Tibial artery (tissue), 4 donors: ENCODE measurements at places on chromosomes 16 and 17.

DNA sequence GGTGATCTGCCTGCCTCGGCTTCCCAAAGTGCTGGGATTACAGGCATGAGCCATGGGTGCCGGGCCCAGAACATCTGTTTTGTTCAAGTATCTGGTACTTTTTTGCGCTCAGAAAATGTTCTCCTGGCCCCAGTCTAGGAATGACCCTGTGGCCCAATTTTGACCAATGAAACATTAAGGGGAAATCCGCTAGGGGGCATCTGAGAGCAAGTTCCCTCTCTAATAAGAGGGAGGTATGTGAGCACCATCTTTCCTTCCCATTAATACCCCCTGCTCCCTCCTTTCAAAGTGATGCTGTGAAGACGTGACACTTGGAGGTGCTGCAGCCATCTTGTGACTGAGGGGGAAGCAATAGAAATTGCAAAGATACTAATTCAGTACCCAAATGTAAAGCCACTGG is 16.5 kb upstream of the CLEC3A start:
- DNase-seq, result no peak

DNA sequence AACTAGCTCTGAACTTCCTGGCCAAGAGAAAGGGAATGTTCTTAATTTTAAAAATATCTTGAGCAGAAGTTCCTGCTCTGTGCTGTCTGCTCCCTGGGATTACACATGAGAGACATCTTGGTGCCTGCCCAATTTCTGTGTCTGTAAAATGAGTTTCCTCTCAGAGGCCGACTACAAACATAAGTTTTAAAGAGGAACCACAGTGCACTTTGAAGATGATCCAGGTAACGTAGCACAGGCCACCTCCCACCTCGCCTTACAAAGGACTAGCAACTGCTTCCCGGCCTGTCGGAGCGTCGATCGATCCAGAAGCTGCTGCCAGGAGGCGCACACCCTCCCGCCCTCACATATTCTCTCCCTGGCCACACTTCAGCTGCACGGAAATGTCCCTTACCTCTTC is 55.0 kb upstream of the ATP2A3 start:
- no peak for DNase-seq

GRCh38 chr17:80913928-80914821 is 77.5 kb upstream of the CHMP6 start:
- DNase-seq, result no peak

- DNase-seq, result no peak
Observed at GRCh38 chr16:55505333-55506015, 3.4 kb upstream of the LPCAT2 start.

DNA sequence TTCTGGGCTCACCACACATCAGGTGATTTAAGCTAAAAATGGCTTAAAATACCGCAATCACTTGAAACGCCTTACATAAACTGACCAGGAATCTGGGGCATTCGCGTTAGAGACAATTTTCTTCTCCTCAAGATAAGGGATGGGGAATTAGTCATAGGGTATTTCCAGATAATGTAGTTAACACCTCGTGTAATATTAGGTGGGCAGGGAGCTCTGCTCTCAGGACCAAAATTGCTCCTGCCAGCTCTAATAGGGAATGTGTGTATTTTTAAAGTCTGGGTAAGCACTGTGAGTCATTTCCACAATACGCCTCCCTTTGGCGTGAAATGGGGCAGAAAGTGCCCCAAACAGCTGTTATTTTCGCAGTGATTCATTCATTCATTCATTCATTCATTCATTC is 408.6 kb downstream of the MAF start:
- no peak for DNase-seq

DNA sequence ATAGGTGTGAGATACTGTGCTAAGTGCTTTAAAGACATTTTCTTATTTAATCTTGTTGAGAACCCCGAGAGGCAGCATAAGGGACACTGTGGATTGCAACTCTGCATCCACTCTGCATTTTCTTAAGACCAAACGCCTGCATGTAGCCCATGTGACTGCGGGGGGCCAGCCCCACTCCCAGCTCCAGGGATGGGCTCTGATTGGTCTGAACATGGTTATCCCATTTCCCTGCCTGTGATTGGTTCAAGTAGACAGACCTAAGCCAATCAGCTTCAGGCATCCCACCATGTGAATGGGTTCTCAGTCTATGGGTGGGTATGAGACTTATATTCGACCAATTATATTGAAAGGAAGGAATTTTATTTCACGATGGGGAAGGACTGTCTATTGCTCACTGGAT is 33.2 kb upstream of the USP7 start:
- no peak for DNase-seq

GRCh38 chr17:81285894-81286293 is 9.2 kb downstream of the SLC38A10 start:
- no peak for DNase-seq

GRCh38 chr17:60327901-60328273 is 64.0 kb downstream of the USP32 start:
- no peak for DNase-seq

DNA sequence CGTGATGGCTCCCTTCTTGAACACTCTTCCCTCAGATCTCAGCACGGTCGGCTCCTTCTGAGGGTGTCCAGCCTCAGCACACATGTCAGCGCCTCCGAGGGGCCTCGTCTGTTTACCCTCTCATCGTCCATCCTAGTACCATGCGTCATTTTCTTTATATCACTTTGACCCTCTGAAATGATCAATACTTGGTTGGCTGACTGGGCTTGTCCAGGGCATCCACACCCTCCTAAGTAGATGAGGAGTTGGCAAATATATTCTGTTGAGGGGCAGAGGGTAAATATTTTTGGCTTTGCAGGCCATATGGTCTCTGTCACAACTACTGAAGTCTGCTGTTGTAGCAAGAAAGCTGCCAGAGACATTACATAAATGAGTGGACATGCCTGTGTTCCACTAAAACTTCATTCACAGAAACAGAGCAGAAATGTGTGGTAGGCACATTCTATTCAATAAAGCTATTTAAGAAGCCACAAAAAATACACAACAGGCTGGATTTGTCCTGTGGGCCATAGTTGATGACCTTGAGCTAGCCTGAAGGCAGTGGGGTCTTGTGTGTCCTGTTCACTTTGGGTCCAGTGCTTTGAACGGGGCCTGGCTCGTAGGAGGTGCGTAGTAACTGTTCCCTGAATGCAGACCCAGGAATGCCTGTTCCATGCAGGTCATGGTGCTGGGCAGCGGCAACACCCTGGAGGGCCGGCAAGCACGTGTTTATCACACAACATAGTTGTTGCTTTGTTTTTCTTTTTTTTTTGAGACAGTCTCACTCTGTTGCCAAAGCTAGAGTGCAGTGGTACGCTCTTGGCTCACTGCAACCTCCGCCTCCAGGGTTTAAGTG is 185.8 kb downstream of the SNX29 start:
- no peak for DNase-seq

DNA sequence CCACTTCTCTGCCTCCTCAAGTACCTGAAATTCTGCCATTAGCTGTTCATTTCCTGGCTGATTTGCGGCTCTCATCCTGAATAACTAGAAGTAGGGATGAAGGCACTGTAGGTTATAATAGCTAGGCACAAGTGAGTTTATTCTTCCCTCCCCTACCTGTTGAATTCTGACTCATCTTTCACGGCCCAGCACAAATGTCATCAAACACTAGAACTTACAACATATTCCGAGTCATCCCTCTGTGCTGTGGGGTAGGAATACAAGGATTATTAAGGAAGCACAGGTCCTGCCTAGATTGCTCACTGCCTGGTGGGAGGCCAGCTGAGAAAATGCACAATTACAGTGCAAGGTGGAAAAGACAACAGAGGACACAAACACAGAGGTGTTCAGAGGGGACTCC is 103.7 kb upstream of the ASIC2 start:
- no peak for DNase-seq

DNA sequence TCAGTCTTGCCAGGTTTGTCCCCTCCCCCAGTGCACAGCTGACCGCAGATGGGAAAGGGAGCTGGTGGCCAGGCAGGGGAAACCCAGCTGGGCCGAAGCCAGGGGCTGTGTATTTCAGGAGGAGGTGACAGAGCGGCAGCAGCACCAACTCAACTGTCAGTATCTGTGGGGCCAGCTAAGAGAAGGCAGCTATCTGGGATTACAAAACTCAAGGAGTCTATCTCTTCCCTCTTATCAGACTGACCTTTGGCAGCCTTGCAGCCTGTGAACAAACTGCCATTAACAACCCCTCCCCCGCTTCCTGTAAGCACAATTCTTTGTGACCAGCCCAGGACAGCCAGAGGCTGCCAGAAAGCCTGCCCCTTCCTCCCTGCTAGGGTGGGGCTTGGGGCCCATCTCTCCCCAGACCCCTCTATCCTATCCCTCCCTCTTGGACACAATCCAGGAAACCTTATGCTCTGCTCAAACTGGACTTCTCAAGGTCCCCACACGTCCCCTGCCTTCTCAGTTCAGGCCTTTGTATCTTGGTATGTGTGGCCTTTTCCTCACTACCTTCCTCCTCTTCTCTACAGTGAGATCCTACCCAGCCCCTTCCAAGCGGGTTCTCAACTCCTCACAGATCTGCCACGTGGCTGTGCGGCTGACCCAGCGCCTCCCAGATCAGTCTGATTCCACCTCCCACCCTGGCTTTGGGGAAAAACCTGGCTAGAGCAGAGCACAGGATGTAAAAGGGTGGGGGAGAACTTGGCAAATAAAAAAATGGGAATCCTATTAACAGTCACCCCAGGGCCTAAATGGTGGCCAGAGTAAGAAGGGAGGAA is 10.5 kb downstream of the ST3GAL2 start:
- DNase-seq, result peak; percentile 83

- DNase-seq, result no peak
Observed at GRCh38 chr17:17940441-17940911, 31.7 kb downstream of the TOM1L2 start.

DNA sequence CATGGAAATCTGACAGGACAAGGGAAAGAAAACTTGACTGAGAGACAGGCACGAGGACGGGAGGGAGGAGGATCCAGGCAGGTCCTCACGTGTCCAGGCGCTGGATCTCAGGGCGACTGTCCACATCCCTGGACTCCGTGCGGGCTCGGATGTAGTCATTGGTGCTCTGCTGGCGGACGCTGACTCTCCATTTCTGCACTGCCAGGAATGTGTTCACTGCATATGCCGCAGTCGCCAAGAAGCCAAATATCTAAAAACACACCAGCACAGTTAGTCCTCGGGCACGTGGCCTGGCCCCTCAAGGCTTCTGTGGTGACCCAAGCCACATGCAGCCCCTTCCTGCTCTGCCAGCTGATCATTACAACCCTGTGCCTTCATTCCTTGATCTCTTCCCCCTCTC is 17.5 kb downstream of the CMTM3 start:
- DNase-seq, result no peak

DNA sequence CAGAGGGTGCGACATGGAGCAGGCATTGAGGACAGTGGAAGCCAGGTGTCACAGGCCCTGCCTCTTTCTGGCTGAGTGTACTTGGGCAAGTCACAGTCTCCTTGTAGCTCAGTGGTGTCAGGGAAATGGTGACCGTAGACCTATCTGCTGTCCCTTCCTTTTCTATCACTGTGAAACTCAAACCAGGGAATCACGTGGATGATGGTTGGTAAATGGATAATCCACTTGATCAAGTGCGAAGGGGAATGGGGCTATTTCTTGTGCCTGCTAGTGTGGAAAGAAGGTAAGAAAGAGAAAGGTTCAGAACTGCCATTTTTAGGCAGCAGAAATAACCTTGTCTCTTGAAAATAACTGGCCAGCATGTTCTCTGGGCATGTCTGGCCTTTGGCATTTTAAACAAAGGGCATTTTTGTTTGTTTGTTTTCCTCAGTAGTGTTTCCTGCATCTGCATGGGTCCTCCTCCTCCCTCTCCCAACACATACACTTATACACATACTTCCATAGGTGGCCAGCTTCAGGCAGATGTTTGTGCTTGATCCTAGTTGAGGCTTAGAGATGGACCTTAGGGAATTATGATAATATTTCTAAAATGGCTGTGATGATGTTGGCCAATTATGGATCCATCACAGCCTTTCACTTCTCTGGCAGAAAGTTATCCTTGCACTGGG is 7.1 kb downstream of the TBX4 start:
- no peak for DNase-seq

GRCh38 chr16:66886321-66886720 is 6.0 kb downstream of the PDP2 start:
- DNase-seq, result no peak

- DNase-seq, result no peak
Observed at GRCh38 chr16:20905576-20905975, 5.0 kb downstream of the LYRM1 start.

DNA sequence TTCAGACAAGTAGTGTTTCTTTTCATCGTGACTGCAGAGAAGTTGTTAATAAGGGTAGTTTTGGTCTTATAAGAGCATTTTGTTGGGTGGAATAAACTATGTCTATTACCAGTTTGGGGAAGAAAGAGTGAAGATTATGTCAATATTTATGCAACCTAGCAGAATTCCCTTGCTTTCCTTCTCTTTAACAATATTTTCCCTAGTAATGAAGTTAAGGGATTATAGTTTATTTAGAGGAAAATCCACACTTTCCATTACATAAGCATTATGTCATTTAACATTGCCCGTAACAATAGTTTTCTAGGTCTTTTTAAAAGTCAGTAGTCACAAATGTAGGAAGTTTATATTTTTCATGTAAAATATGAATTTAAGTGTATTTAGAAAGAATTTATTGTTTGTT is 2.5 kb upstream of the MAF start:
- no peak for DNase-seq

DNA sequence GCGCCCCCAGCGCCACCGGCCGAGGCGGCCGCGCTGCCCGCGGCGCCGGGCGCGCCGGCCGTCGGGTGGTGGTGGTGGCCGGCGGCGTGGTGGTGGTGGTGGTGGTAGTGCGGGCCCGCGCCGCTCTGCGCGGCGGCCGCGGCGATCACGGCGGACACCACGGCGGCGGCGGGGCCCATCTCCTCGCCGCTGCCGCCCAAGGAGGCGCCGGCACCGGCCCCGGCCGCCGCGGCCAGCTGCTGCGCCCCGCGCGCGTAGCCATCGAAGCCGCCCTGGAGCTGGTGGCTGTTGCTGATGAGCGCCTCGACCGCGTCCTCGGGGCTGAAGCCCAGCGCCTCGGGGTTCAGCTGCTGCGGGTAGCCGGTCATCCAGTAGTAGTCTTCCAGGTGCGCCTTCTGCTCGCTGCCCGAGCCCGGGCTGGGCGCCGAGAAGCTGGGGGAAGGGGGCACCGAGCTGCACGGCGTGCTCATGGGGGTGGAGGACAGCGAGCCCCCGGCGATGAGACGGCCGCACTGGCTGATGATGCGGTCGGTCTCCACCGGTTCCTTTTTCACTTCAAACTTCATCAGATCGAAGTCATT is 1.2 kb downstream of the MAF start:
- no peak for DNase-seq

- no peak for DNase-seq
Observed at GRCh38 chr17:39935909-39936308, 8.4 kb downstream of the LRRC3C start.
